ENCODE measurements at places on chromosomes 7 and 10. TPM values are rescaled to one million over a fixed set of nuclear protein-coding genes. Genes with fewer than 3 reads are reported as not detected.

DNA sequence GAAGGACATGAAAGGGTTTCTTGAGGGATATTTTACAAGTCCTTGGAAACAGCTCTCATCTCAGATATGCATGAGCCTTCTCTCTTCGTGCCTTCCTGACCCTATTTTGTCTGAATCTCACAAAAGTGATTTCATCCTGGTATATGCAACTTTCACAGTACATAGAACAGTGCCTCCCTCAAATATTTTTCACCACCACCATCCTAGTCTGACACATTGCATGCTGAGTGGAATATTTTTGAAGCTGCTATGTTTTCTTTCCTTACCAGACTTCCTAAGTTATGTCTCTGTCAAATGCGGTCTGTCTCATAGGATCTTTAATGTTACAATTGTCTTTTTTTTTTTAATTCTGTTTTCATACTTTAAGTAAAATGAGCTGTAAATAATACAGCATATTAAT lies 673.3 kb upstream of the LRRN3 start:
- no peak for DNase-seq

DNA sequence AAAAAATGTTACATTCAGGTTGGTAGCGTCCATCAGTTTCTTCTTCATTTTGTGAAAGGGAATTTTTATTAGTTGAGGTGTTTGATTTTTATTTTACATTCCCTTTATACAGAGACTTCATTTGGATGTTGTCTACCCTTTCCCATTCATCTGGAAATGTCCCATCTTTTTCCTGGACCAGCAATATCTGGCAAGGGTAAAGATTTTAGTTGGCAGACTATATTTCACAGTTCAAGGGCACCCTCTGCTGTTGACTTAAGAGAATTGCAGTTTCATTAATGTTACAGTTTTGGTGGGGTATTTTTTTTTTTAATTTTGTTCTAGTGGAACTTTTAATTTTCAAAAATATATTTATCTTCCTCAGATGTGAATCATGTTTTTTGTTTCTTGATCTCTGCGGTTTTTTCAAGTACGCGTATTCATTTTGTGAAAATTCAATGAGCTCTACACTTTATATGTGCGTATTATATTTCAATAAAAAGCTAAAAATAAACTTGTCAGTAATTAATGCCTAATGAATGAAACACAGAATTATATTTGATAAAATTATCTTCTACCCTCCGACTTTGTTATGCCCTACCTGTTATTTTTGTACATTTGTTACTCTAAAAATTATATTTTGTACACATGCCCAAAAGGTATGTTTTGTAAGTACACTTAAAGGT lies 97.9 kb upstream of the KLF14 start:
- no peak for DNase-seq

Gene ZNF394
- 17.5 TPM for total RNA-seq

GRCh38 chr10:81034383-81034782 lies 496.7 kb downstream of the SH2D4B start:
- no peak for DNase-seq

DNA sequence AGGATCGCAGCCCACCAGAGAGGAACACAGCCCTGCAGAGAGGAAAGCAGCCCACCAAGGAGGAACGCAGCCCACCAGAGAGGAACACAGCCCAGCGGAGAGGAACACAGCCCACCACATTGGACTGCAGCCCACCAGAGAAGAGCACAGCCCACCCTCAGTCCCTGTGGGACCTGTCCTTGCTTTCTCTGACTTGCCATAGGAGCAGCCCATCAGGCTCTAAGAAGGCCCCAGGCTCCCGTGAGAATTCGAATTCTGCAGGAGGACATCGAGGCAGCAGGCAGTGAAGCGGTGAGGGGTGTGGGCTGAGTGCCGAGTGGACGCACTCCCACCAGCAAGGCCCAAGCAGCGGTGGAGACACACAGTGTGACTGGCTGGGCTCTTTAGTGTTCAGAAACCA lies 59.1 kb downstream of the HTR5A start:
- DNase-seq = no peak

Gene OPALIN
- not detected for total RNA-seq

GRCh38 chr7:75971309-75971960 lies 23.0 kb downstream of the TMEM120A start:
- no peak for DNase-seq

DNA sequence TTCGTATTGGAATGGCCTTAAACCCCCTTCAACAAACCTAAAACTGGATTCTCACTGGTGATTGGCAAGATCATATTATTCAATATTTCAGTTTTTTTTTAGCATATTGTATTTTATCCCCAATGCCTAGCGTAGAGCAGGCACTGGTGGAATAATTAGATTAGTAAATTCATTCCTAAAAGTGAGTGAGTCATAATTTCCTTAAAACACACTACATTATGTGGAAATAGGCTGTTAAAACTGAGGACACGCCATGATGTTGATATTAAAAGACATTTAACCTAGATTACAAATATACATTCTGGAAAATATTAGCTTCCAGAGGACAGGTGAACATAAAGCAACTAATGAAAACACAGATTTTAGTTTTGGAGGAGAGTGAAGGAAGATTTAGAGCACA lies 463.9 kb downstream of the PARD3 start:
- no peak for DNase-seq

DNA sequence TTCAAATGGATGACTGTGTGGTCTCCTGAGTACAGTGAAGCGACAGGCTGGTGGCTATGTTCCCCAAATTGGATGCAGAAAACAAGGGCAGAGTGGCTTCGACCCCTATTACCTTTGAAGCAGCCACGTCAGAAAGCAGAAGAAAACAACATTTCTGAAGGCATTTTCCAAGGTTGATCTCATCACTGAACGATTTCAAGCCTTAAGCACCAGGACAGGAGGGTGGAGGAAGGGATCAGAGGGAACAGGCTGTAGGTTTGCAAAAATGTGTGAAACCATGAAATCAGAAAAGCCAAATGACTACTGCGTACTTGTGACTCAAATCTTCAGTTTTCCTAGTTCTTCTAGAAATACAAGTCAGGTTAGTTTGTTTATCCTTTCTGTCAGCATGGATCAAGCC lies 181.0 kb upstream of the TMEM106B start:
- no peak for DNase-seq

- DNase-seq = no peak
These were observed 89.2 kb downstream of the ADCY1 start for GRCh38 chr7:45663167-45663921.

GRCh38 chr7:111931016-111931517 lies 275.1 kb downstream of the DOCK4 start:
- no peak for DNase-seq

All from posterior vena cava (tissue), 2 donors.